SK-N-MC (cell line): ENCODE measurements at places on chromosomes 5 and 9.

DNA sequence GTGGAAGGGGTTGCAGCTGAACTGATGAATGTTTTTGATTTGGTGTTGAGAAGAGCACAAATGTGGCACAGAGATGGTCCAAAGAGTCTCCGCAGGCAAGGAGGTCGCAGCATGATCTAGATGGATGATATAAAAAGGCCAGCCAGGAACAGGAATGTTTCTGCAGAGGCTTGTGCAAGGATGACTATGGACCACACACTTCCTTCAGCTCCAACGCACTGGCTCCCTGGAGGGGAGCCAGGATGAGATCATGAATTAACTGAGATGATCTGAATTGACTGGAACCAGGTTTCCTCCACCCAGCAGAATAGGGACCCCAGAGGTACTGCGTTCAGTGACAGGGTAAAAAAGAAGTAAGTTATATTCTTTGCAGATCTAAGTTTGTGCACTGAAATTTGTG lies 89.0 kb downstream of the ARSB start:
- DNase-seq = no peak

DNA sequence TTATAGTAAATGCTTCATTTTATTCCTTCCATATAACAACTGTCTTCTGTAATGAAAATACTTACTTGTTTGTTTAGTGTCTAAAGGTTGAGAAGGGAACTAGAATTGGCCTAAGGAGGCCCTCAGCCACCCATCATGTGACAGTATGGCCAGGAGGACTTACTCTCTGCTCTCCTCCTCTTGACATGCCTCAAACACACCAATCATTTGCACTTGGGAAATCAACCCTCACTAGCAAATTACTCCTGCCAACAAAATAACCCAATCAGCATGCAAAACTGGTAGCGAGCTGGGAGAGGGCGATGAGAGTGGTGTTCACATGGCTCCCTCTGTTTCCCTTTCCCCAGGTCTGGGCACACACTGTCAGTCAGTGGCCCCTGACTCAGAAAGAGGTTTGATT lies 58.6 kb upstream of the MEF2C start:
- DNase-seq = no peak

DNA sequence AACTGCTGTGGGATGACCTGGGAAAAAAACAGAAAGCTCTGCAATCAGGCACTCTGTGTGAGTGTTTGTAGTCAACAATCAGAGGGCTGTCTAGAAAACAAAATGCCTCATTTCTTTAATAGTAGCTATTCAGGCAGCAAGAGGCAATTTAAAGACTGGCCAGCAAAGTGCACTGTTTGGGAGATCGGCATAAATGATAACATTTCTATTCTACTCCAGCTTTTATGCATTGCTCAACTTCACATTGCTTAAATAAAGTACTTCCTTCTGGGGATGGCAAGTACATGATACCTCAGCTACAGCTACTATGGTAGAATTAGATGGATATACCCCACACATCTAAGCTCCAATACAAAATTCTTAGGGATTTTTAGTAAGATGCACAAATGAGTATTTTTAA lies 193.1 kb downstream of the DCP2 start:
- DNase-seq = no peak

- DNase-seq = no peak
Measured at GRCh38 chr5:156764176-156764971, 85.7 kb upstream of the PPP1R2B start.

DNA sequence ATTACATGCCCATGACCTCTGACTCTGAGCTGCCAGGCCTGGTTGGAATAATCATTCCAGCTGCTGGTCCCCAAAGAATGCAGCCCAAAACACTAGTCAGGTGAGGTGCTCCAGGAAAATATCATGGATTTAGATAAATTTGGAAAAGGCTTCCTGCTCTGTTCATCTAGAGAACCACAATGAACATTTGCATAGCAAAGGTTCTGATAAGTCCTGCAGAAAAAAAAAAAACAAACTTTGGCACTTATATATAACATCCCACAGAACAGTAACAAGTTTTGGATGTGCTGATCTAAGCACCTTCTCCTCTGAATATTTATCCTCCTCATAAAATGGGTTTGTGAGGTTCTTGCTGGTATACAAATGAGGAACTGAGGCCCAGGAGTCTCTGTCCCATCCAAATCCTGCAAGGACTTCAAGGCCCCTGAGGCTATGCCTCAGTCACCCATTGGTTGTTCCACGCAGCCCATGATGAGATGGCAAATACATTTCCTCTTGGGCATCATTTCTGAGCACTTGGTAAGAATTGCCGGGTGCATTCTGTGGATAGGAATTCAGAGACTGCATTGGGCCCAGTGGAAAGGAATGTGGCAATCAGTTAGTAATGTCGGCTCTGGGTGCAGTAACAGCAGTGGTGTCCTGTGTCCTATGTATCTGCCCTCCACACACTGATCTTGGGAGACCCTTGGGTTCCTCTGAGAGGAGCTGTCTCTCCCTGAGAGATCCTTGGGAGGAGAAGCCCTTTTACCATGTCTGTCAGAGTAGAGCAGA lies 73.4 kb upstream of the ASS1 start:
- no peak for DNase-seq

GRCh38 chr5:167777746-167778145 lies 513.7 kb upstream of the WWC1 start:
- no peak for DNase-seq

GRCh38 chr9:4662989-4663792 lies 1.1 kb downstream of the PLPP6 start:
- DNase-seq = no peak
